Natural killer cell treated with Interleukin-12 subunit alpha and Interleukin-12 subunit beta and Interleukin-15 and Interleukin-18, amount 100 ng/mL, for 72 hours (primary cell): ENCODE measurements at places on chromosomes 6 and 20.

- no peak for DNase-seq
Observed at GRCh38 chr6:1739680-1740079, 130.0 kb downstream of the FOXC1 start.

DNA sequence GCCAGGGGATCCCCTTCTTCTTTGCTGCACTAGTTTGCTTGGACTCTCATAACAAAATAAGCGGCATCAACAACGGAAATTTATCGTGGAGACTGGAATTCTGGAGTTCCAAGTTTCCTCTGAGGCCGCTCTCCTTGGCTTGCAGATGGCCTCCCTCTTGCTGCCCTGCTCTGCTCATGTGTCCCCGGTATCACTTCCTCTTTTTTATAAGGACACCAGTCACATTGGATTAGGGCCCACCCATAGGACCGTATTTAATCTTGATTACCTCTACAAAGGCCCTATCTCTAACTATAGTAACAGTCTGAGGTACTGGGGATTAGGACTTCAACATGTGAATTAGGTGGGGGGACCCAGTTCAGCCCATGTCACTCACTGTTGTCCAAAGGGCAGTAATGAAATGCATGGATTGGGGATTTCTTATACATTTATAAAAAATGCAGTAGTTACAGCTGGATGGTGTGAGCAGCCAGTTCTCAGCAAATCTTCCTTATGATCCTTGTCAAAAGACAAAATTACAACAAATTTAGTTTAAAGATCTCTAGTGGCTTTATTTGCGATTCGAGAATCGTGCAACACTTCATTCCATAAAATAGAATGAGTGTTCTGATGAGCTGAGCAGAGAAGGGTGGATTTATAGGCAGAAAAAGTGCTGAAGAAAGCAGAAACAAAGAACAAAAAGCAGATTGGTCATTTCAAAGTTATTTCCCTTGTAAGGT lies 59.3 kb upstream of the AKAP12 start:
- DNase-seq = no peak

DNA sequence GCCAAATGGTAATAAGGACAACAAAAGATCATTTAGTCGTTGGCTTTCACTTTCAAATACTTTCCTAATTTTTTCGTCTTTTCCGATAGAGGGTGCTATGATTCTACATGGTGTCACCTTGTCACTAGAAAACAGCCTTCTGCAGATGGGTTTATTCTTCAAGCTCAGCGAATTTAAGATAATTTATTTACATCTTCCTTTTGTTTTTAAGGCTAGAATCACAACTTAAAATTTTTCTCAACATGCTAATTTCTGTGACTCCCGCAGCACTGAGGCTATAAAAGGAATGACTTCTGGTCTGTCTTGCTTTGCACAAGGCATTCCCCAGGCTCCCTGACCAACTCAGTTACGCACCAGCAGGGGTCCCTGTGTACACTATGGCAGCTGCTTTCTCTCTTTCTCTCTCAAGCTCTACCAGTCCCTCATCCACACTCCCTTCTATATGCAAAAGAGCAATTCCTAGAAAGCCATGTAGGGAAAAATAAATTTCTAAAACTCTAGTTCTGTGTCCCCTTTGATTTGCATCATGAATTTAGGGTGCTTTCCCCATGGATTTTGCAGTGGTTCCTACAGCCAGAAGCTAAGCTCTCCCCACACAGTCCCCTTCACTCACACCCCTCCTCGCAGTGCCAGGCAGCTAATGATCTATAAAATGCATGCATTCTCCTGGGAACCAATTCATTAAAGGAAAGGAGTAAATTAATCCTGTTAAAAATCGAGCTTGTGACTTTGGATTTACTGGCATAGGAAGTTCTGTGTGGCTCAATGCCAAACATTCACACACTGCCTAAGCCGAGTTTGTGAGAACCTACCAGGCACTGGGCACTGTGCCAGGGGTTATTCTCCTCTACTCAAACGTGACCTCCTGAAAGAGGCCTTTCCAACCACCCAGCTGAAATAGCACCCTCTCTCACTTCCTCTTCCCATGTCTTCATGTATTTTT lies 74.5 kb downstream of the DCDC2 start:
- no peak for DNase-seq

- no peak for DNase-seq
Observed at GRCh38 chr6:169386411-169387057, 132.9 kb upstream of the THBS2 start.

DNA sequence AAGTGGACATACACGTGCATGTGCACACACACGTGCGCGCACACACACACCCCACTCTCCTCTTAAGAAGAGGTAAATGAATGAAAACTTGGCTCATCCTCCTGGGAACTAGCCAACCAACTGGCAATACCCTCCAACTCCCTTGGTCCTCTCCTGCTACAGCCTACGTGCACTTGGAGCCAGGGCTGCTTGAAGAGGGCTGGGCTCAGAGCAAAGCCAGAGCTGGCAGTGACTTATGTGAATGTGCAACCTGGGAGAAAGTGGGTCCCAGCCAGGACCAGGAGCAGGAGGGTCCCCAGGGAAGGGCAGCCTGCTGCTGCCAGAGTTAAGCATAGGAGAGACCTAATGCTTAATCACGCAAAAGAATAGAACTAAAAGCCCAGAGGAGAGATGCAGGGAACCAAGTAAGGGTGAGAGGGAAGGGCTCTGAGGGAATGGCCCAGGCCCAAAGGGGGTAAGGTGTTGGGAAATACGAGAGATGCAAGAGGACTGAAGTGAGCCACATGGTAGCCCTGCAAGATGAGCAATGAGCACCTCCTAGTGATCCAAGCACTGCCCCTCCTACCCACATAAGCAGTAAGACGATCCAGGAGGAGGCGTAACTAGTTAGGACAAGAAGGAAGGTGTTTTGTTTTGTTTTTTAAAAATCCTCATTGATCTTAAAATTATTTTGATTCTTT lies 24.7 kb downstream of the TRAF3IP2 start:
- no peak for DNase-seq

- no peak for DNase-seq
Observed at GRCh38 chr20:15597306-15597705, 975.9 kb downstream of the KIF16B start.

DNA sequence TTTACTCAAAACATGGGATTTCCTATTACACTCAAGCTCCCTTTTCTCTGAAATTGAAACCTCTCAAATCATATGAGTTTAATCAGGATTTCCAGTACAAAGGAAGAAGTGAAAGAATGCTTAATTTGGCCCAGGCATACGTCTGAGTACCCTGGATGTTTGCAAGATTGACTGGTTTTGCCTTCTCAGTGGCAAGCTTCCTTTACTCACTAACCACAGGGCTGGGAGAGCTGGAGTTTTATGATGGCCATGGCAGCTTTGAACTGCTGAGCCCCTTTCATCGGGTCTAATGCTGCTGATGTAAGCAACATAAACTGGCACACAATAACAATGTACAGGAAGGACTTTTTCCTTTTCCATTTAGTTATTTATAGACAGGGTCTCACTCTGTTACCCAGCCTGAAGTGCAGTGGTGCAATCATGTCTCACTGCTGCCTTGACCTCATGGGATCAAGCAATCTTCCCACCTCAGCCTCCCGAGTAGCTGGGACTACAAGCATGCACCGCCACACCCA lies 194.8 kb downstream of the SLC35F1 start:
- no peak for DNase-seq

DNA sequence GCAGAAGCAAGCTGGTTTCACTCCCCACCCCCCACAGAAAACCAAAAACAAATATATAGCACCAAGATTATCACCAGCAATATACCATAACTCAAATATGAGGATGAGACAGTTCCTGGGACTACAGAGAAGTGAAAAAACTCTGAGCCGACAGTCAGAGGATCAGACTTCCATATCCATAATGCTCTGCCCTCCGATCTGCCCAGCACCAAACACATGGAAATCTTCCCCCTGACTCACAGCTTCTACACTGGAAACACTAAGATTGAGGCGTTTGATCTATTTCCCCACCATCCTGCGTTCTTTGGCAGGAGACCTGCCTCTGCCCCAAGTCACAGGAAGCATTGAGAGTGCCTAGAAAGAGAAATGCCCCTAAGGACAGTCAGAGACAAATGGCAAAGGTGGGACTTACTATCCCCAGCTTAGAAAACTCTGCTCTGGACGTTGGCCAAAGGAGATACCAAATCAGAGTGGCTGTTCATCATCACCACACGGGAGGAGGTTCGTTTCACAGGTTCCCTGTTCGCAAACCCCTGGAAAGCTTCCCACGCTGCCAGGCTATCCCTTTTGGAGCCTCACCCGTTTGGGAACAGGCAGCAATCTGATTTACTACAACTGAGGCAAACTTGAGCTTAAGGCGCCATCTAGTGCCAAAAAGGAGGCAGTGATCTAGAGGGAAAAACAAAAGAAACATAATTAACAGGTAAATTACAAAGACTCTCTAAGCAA lies 48.7 kb upstream of the SRSF6 start:
- no peak for DNase-seq

DNA sequence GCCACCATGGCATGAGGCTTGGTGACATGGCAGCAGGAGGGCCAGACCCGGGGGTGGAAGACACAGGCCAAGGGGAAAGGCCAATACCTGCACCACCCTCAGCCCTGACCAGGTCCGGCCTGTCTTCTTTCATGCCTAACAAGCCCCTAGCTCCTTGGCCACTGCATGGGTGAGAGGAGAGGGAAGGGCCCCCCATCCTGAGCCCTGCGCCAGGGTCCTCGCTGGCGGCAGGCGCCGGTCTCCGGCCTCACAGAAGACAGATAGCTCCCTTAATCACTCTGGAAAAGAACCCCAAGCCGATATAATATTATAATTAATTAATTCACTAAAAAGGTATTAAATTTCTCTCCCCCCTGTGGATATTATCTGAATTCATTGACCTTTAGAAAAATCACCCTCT lies 41.4 kb downstream of the MDFI start:
- DNase-seq = no peak

GRCh38 chr20:39268981-39269461 lies 306.9 kb downstream of the DHX35 start:
- no peak for DNase-seq

- DNase-seq = no peak
Observed at GRCh38 chr6:87074101-87074621, 20.7 kb downstream of the CGA start.

DNA sequence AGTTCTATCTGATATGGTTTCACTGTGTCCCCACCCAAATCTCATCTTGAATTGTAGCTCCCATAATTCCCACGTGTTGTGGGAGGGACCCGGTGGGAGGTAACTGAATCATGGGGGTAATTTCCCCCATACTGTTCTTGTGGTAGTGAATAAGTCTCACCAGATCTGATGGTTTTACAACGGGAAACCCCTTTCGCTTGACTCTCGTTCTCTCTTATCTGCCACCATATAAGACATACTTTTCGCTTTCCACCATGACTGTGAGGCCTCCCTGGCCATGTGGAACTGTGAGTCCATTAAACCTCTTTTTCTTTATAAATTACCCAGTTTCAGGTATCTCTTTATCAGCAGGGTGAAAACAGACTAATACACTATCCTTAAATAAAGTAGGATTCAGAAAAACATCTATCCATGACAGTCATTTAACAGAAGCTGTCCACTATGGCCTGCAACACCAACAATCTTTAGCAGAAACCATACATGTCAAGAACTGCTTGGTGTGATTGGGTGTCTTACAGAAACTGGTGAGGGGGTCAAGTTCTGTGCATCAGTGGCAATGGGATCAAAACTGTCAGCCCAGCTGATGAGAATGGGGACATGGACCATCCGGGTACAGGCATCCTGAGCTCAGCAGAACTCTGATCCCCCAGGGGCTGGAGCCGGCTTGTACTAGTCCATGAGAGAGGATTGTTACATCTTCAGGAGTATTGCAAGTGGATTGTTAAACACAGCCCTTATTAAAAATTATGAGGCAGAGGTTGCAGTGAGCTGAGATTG lies 59.2 kb downstream of the SCML4 start:
- no peak for DNase-seq

DNA sequence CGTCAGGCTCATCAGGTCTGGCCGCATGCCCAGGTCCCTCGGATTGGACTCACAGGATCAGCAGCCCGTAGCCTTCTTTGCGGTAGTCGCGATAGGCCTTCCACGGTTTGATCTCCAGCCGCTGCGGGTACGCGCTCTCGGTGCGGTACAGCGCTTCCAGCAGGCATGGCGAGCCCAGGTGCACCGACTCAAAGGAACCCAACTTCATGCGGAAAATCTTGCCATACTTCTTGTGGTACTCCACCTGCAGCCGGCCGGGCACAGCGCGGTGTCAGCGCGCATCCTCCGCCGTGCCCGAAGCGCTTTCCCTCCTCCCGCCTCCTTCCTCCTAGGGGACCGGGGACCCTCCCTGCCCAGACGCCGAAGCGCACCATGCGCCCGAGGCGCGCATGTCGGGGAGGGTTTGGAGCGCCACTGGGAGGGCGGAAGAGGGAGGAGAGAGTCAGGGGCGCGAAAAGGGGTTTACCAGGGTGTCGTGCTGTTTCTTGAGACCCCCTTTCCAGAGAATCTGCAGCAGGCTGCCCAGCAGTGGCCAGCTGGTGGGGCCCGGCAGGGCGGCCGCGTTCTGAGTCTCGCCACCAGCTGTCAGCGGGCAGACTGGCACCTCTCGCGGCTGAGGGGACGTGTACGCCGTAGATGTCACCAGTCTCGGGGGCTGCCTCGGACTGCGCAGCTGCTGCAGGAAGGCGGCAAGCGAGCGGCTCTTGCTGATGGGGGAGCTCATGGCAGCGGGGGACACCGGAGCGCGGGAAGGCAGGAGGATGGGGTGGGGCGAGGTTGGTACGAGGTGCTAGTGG lies 732 bp downstream of the CYP24A1 start:
- DNase-seq = no peak

DNA sequence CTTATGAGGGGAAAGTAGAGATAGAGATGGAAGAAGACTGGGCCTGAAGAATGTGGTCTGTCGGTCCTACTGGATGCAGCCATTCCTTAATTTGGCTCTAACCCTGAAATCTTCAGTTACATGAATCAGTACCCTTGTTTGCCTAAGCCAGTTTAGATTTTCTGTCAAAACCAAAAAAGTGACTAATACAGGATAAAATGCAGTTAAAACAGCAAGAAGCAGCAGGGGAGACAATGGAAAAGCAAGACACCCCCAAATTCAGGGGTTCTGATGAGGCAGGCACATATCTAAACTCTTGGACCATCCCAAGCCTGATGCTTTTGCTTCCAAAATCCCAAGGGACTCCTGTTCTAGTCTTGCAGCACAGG lies 17.4 kb upstream of the UBE2V1 start:
- no peak for DNase-seq

DNA sequence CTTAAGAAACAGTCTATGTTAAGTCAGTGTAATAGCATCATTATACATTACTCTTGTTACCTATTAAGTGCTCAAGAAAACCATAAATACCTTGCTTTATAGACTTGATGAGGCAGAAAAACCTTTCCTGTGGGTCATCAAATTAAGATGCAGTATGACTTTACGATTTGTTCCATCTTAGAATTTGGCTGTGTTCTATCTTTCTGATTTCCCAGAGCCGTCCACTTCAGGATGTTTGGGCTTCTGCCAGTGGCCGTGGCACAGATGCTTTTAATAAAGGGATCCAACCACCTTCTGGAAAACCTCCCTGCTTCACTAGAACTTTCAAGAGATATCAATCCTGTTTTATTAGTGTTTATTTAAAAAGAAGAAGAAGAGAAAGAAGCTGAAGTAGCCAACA lies 71.2 kb downstream of the PDE7B start:
- DNase-seq = no peak
